Right ventricle myocardium inferior (tissue), 1 donor: ENCODE measurements at places on chromosomes 1 and 21. TPM values are rescaled to one million over a fixed set of nuclear protein-coding genes. Genes with fewer than 3 reads are reported as not detected.

Gene PIGK
- total RNA-seq, result 29.4 TPM

Gene ATP1A2
- 209 TPM for total RNA-seq

Gene AVPR1B
- not detected for total RNA-seq

Gene BATF3
- 1.2 TPM for total RNA-seq

- no peak for DNase-seq
These were observed 28.7 kb upstream of the COL6A2 start for GRCh38 chr21:46069166-46069565.

- DNase-seq, result no peak
These were observed 274.3 kb downstream of the USP25 start for GRCh38 chr21:16004086-16004485.

GRCh38 chr21:30382201-30382600, 10.1 kb upstream of the KRTAP13-2 start:
- DNase-seq, result no peak

- no peak for DNase-seq
These were observed 52.3 kb upstream of the RAP1GAP start for GRCh38 chr1:21721295-21721985.

GRCh38 chr1:202154766-202155477, 5.5 kb downstream of the PTPN7 start:
- no peak for DNase-seq

GRCh38 chr1:69524015-69524414, 43.7 kb upstream of the LRRC7 start:
- no peak for DNase-seq

DNA sequence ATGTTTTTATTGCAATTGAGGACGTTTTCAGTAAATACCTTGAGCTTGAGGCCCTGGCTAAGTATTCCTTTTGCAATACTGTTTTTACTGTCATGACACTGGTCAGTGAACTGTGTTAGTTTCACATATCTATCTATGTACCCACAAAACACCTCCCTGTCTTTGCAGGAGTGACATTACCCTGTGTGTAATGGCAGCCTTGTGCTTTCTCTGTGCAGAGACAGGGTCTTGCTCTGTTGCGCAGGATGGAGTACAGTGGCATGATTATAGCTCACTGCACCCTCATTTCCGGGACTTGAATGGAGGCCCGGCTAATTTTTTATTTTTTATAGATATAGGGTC, 8.9 kb downstream of the YBX1 start:
- DNase-seq, result no peak

DNA sequence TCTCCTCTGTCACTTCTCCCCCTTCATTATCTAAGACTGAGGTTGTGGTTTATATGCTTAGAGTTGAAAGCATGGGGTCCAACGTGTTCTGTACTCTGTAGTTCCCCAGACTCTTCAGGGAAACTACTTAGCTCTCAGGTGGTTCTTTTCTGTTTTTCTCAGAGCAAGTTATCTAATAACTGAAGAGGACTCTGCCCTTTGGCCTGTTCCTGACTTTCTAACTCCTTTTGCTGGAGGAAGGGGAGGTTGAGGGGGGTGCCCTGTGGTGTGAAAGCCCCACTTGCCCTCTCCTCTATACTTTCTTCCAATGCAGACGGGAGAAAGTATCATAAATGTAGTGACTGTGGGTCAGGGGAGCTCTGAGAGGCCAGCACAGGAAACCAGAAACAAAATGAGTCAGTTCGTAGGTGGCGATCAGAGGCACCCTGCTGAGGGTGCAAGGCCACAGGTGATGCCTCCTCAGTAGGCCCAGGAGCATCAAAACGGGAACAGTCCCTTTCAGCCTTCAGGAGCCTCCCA, 5.0 kb downstream of the SLC25A44 start:
- no peak for DNase-seq

DNA sequence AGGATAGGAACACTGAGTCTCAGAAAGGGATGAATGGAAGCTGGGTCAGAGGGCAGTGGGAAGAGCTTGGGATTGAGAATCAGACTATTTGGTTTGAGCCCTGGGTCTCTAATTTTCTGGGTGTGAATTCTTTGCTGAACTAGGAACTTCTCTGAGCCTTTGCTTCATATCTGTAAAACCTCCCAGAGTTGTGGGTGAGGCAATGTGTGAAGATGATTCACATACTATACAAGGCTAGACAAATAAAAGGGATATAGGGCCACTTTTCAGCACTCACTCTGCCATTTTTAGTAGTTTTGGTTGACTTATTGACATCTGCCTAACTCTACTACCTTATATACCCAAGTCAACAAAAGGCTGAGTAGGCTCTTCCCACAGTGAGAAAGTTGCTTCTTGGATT, 77.7 kb upstream of the JUN start:
- no peak for DNase-seq

- DNase-seq, result no peak
These were observed 24.5 kb downstream of the IRF2BP2 start for GRCh38 chr1:234585330-234586055.
